ENCODE measurements at places on chromosomes 6 and 20.

DNA sequence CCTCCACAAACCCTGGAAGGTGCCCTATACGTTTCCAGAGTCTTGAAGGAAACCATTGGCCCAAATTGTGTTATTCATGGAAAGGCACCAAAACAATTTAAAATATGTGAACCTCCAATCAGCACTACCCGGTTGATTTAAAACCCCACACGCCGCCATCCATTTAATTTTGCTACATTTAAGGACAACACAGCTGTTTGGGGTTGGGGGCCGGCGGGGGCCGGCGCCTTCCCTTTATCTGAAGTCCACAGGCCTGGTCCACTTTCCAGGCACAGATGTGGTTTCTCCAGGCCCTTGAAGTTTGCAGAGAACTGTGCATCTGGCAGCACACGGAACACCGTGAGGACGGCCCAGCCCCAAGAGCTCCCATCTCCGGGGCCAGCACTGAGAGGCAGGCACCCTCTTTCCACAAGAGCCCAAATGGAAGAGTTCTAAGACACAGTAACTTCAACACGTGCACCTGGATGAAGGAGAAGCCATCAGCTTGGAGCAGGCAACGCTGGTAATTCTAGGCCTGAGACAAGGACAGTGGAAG is 16.8 kb upstream of the FRMD1 start:
- no peak for DNase-seq

DNA sequence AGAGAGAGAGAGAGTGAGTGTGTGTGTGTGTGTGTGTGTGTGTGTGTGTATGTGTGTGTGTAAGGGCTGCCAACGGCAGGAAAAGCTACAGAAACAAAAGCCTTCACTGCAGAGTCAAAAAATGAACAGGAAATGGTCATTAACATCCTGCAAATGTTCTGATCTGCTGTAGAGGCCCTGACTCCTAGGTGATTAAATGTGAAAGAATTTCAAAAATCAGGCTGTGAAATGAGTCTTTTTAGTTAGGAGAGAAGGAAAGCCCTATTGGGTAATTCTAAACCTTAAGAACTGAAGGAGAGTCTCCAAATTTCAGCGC is 166.5 kb upstream of the MYLIP start:
- DNase-seq: peak; percentile 34

GRCh38 chr20:62412194-62413024 is 5.3 kb upstream of the CABLES2 start:
- no peak for DNase-seq

DNA sequence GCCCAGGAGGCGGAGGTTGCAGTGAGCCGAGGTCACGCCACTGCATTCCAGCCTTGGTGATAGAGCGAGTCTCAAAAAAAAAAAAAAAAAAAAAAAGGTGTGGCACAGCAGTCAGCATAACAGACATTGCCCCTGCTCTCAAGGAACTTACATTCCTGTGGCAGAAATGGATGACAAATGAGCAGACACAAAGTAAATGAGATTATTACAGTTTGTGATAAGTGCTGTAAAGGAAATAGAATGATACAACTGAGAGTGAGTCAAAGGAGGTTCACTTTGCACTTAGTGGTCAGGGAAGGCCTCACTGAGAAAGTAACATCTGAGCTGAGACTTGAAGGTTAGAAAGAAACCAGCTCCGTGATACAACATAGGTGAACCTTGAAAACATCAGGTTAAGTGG is 36.4 kb downstream of the CEP250 start:
- no peak for DNase-seq

Measured in activated CD4-positive, alpha-beta memory T cell treated with anti-CD3 and anti-CD28 coated beads for 36 hours (primary cell).